ENCODE measurements at places on chromosomes 7 and 10. TPM values are rescaled to one million over a fixed set of nuclear protein-coding genes. Genes with fewer than 3 reads are reported as not detected.

Gene CEP55
- total RNA-seq = 29.6 TPM

Gene GPR158
- total RNA-seq = 9.0 TPM

Gene TMEM225B
- 1.5 TPM for total RNA-seq

Gene OR2A5
- total RNA-seq = not detected

Gene CALML3
- total RNA-seq = not detected

Gene FEZF1
- total RNA-seq = not detected

Gene TLX1
- total RNA-seq = not detected

Gene SYNPO2L
- 0.76 TPM for total RNA-seq

Gene SFTPA1
- total RNA-seq = not detected

Gene GDF10
- not detected for total RNA-seq

Gene ERVW-1
- total RNA-seq = not detected

Gene TFEC
- not detected for total RNA-seq

Gene SLC25A28
- total RNA-seq = 17.7 TPM

Gene ZC3HAV1
- total RNA-seq = 36.7 TPM

Gene ZNF32
- total RNA-seq = 9.8 TPM

Measured in PC-9 (cell line).